ENCODE measurements at places on chromosomes 7 and 10.

GRCh38 chr7:135277161-135277560, 43.5 kb downstream of the STRA8 start:
- no peak for DNase-seq

GRCh38 chr10:89836840-89837164, 135.4 kb downstream of the KIF20B start:
- no peak for DNase-seq

DNA sequence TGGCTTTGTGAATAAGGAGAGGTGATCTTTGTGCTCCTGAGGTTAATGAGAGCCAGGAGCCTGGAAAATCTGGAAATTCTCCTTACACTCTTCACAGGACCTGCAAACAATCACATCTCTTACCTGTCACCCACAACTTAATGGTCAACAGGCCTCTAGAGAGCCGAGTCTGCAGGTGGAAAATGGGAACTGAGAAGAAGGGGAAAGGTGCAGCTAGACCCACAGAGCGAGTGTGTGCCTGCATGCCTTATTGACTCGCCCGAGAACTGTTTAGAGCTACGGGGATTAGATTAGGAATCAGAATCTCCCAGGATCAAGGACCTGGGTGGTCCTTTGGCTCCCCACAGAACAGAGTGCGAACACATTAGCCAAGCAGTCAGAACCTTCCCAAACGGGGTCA, 329.6 kb downstream of the PTEN start:
- DNase-seq, result no peak

- DNase-seq, result no peak
Observed at GRCh38 chr7:156929789-156930539, 19.5 kb upstream of the NOM1 start.

DNA sequence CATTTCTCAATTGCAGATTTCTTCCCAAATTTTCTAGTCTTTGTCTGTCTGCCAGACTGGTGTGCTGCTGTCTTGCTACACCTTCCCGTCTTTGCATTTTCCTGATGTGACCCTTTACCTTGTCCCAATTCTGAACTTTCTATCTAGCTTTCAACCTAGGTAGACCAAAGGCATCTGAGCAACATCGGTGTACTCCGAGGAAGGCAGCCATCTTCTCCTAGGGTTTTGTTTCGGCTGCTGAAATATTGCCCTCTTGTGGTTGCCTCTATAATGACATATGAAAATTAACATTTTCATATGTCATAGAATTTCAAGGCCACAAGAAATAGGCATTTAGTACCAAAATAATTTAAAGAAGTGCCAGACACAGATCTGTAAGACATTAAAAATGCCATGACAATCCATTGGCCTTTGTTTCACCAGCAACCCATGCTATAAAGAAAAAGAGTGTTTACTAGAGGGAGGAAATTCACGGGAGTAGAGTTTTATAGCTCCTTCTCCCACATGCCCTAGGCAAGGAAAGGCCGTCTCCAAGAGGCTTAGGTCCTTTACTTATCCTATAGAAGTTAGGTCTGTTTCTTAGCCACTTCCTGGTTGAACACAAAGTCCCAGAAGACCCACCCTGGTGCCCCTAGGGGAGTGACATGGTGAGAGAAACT, 23.4 kb downstream of the OR9A2 start:
- peak; percentile 56 for DNase-seq
